ENCODE measurements at places on chromosomes 7 and 10.

DNA sequence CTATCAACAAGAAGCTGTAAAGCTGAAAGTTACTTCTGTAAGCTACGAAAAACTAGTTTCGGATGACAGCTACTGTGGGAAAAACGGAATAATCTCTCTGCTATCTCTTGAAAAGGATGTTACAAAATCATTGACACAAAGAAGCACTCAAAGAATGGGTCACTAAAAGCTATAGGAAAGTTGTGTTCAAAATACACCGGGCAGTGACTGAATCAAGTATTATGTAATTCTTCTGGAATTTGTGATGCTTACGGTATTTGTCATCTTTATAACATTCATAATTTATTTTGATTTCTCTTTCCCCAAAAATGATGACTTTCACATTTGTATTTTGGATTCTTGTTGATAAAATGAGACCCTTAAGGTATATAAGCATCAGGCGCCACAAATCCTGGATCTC, 112.1 kb upstream of the KLF6 start:
- no peak for DNase-seq

GRCh38 chr7:147013825-147014224, 897.2 kb downstream of the CNTNAP2 start:
- no peak for DNase-seq

- DNase-seq: no peak
Observed at GRCh38 chr10:91576096-91576545, 56.8 kb downstream of the PPP1R3C start.

DNA sequence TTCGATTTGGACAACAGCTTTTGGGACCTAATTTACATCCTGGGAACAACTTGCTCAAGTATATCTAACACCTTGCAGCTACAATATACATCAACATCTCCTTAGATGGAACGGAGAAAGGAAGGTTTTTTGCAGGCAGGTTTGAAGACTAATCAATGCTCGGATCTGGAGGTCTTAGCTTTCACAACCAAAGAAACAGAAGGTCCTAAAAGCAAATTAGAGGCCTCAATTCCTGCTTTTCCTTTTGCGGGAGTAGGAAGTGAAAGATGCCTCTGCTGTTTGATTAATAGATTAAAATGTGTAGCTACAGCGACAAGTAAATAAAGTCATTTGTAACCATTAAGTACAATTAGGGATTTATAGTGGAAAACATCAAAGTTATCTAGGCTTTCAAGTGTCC, 3.7 kb upstream of the SP8 start:
- DNase-seq: no peak

GRCh38 chr10:48751730-48752129, 67.1 kb downstream of the WDFY4 start:
- no peak for DNase-seq

DNA sequence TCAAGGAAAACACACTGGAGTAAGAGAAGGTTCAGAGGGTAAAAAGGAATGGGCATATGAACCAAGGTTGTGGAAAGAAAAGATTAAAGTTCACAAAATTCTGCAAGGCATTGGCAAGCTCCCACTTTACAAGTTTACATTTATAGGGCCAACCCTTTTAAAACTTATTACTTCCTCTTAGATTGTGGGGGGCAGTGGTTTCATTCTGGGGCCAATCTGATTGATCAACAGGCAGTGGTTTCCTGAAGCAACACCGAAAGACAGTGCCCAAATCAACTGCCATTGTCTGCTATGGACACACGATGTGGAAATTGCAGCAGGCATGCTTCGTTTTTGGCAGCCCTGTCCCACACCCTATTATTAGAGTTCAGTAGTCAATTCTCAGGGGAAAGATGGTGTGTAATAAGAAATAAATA, 154.0 kb downstream of the SGMS1 start:
- DNase-seq: no peak

DNA sequence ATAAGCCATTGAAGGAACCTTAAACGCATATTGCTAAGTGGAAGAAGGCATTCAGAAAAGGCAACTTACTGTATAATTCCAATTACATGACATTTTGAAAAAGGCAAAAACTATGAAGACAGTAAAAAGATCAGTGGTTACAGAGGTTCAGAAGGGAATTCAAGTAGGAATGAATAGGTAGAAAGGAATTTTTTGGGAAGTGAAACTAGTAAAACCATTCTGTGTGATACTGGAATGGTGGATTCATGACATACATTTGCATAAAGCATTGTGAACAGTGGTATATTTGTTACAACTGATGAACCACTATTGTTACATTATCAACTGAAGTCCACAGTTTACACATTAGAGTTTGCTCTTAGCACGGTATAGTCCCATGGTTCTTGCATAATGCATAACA, 114.2 kb upstream of the GPR22 start:
- no peak for DNase-seq

DNA sequence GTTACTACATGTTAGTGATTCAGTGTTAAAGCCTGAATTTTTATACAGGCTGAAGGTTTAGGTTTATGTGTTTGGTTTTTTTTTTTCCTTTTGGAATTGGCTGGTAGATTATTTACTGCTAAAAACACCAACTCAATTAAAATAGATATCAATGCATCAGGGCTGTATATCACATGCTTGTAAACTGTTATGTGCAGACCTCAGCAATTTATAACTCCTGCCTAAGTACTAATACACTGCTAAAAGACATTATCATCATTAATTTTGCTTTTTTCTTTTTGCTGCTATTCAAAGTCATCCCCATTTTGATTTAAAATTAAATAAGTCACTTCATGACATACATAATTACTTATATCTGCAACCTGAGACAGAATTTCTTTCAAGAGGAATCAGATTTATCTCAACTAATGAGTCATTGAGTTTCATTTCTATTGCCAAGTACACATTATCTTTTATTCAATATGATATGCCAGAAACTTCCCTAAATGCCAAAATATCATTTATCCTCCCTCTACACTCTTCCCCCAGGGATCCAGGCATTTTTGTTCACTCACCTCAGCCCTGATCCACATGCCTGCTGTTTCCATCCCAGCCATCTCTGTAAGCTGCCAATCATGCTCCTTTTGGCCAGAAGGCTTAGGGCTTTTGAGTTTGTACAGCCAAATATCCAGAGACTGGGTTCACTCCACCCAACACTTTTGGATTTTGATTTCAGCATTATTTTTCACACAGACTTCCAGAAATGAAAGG, 98.5 kb downstream of the POLR1F start:
- DNase-seq: no peak

All from activated CD4-positive, alpha-beta T cell treated with anti-CD3 and anti-CD28 coated beads for 1 hour (primary cell).